NCI-H2081 treated with DMSO at 0.1 percent for 48 hours (cell line): ENCODE measurements at places on chromosomes 16 and 17.

DNA sequence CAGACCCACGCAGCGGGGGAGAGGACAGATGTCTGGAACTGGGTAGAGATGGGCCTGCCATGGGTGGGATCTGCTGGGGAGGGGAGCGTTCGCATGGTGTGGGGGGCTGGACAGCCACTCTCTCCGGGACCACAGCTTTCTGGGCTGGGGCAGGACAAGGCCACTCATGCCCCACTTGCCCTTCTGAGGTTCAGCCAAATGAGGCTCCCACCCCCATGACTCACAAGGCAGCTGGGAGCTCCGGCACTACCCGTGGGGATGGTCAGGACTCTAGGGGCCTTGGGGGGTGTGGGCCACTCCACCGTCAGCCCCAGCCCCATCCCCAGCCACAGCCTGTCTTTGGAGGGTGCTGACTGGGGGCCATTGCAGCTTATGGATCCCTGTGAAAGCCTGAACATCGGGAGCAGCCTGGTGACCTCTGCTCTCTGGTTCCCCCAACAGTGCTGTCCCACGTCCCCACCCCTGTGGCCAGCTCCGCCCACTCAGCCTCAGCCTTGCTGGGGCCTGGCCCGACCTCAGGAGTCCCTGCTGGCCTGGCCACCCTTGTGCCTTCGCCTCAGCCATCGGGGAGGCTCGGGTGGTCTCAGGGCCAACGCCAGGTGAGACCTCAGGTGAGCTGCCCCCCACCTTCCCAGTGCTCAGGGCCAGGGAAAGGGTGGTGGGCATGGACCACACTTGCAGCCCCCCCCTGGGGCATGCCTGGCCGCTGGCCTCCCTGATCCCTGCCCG lies 4.7 kb upstream of the CDH15 start:
- no peak for DNase-seq

DNA sequence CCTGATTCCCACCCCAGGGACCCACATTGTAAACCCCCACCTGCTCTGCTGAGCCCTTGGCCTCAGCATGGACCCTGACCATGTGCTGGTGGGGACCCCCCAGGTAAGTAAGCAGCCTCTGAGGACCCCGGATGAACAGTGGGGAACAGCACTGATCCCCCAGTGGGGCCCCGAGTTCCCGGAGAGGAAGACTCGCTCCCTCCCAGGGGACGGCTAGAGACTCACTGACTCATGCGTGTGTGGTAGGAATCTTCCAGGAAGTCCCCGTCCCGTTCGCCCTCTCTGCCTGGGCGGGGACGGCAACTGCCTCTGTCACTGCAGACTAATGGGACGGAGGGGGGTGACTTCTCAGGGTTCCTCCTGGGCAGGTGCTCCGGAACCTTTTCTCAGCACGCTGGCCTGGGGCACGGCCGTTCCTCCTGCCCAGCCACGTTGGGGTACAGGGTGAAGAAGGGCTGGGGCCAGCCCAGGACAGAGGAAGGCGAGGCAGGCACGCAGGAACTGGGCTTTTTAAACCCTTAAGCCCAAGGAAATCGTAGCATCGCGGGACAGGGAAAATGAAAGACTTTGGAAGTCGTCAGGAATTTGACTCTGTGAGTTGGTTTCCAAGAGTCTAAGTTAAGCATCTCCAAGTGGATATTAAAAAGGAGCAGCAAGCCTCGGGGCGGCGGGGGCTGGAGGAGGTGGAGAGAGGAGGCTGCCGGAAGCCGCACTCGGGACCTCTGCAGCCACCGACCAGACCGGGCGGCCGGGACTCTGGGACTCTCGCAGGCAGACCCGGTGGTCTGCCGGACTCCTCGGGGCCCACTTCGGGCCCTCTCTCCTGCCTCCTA lies 178.7 kb downstream of the SEC14L1 start:
- no peak for DNase-seq

GRCh38 chr16:87584271-87584670 lies 18.0 kb upstream of the JPH3 start:
- no peak for DNase-seq

DNA sequence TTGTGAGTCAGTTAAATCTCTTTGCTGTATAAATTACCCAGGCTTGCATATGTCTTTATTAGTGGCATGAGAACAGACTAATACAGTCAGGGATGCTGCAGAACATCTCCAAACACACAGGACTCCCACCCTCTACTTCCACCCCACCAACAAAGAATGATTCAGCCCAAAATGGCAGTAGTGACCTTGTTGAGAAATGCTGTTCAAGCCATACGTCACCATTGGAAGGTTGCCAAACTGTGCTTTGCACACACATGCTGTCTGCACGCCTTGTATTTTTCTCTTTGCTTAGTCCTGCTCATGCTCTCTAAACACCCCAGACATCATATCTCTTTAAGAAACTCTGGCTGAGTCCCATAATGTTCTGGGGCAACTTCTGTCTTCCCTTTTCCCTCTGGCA lies 589.6 kb downstream of the WWOX start:
- no peak for DNase-seq

DNA sequence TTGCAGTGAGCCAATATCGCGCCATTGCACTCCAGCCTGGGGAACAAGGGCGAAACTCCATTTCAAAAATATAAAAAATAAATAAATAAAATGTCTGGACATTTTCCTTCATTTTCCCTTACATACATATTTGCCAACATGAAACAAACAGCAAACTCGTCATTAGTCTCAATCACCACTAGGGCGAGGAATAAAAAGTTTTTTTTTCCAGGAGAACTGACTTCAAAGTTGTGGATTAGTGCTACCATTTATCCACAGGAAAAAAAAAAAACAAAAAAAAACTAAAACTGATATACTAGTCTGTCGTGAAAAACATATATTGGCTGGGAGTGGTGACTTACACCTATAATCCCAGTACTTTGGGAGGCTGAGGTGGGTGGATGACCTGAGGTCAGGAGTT lies 77.0 kb upstream of the MTMR4 start:
- DNase-seq = no peak

DNA sequence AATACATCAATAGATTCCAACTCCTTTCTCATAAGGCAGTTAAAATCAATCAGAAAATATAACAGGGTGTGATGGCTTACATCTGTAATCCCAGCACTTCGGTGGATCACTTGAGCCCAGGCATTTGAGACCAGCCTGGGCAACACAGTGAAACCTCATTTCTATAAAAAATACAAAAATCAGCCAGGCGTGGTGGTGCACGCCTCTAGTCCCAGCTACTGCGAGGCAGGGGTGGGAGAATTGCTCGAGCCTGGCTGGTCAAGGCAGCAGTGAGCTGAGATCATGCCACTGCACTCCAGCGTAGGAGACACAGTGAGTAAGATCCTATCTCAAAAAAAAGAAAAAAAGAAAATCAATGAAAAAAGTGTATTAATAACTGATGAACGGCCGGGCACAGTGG lies 258.6 kb downstream of the NTN1 start:
- no peak for DNase-seq

DNA sequence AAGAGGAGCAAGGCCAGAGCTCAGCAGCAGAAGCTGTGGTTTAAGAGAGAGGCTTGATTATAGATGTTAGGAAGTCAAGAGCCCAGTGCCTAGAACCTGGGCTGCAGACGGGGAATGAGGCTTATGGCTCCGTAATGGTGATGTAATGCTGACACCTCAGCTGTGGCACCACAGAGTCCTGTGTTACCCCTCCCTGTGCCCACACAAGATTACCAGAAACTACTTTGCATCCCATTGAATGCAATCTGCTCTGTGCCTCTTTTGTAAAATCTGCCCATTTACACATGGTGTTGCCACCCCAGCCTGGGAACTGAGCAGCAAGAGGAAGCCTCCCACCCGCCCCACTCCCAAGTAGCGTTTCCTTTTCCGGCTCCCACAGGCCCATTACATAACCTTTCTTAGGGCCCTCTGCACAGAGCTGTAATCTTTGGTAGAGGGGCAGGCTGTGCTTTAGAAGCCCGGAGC lies 57.0 kb downstream of the PITPNC1 start:
- DNase-seq = no peak

GRCh38 chr17:82434216-82434565 lies 15.8 kb upstream of the OGFOD3 start:
- DNase-seq = no peak

- no peak for DNase-seq
Measured at GRCh38 chr16:66521951-66522771, 27.8 kb downstream of the TK2 start.

GRCh38 chr16:80123189-80123588 lies 417.6 kb upstream of the DYNLRB2 start:
- no peak for DNase-seq

- no peak for DNase-seq
Measured at GRCh38 chr17:73623818-73624217, 20.4 kb downstream of the SDK2 start.

- DNase-seq = no peak
Measured at GRCh38 chr17:63066158-63066813, 100.3 kb downstream of the TANC2 start.

- no peak for DNase-seq
Measured at GRCh38 chr17:4740025-4740351, 260 bp upstream of the CXCL16 start.

- DNase-seq = no peak
Measured at GRCh38 chr17:55625521-55625920, 97.1 kb downstream of the TMEM100 start.

- no peak for DNase-seq
Measured at GRCh38 chr16:66894055-66894454, 13.7 kb downstream of the PDP2 start.

GRCh38 chr16:88047462-88047861 lies 96.2 kb downstream of the BANP start:
- DNase-seq = no peak

DNA sequence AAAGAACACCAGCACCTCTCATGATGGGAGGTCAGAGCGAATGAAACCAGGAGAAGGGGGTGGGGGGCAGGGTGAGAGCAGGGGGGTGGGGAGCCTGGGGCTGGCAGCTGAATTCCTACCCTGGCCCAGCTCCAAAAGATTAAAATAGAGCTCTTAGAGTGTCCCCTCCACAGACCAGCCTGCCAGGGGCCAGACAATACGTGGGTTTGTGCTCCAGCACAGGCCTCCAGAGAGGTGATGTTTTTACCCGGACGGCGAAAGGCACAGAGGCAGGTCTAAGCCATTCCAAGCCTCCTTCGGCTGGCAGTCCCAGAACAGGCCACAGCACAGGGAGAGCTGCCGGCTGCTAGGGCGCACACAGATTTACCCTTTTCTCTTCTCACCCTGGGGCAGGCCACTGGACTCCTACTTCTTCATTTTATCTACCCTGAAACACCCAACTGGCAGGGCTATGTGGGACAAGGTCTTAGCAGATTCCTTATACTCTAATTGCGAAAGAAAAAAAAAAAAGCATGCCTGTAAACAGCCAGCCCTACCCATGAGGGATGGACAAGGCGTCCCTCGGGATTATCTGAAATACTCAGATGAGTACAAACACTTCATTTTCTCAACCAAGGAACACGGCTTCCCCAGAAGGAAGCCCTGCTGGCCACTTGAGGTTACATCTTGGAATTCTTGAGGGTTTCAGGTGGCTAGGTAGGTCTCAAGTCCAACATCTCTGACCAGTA lies 71.9 kb upstream of the NOG start:
- DNase-seq = no peak

GRCh38 chr17:40345161-40345993 lies 19.2 kb downstream of the GJD3 start:
- no peak for DNase-seq

GRCh38 chr16:67392301-67393059 lies 818 bp downstream of the TPPP3 start:
- DNase-seq = no peak

GRCh38 chr16:61362585-61362984 lies 673.7 kb downstream of the CDH8 start:
- DNase-seq = no peak

DNA sequence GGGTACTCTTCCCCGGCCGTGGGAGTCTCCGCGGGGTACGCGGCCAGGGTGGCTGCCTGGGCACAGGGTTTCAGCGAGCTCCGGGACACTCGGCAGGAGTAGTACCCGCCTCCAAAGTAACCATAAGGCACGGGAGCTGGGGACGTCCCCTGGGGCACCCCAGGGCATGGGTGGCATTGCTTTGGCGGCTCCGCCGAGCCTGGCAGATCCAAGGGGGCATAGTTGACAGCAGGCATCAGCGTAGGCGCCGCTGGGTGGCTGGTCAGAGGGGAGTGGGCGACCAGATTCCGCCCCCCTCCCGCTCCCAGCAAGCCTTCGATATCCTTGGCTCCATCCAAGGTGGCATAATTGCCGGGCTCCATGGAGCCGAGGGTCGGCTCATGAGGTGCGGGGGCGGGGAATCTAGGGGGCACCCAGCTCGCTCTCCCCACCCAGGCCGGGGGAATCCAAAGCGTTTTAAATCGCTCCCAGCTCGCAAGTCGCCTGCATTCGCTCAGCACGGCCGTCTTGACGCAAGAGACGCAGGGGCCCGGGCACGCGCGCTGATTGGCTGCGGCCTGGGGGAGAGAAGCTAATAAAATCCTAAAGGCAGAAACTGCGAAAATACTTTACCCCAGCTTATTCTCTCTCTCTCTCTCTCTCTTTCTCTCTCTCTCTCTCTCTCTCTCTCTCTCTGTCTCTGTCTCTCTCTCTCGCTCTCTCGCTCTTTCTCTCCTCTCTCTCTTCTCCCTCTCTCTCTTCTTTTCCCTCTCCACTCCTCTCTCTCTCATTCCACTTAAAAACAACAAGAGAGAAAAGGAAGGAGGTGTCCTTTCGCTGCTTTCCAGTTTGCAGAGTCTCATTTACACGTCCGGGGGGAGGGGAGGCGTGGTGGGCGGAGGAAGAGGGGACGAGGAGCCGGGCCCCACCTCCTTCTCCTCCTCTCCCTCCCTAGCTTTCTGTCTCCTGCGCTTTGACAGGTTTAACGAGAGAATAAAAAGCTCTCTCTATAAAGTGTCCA lies at the start of gene HOXB13:
Gene HOXB13, minus strand, starts transcription at position 519 of the 1,000 bp plus-strand sequence. Its CDS starts 157 bp downstream, at position 362.
- no peak for DNase-seq

GRCh38 chr16:17578981-17579874 lies 108.5 kb upstream of the XYLT1 start:
- DNase-seq = no peak

DNA sequence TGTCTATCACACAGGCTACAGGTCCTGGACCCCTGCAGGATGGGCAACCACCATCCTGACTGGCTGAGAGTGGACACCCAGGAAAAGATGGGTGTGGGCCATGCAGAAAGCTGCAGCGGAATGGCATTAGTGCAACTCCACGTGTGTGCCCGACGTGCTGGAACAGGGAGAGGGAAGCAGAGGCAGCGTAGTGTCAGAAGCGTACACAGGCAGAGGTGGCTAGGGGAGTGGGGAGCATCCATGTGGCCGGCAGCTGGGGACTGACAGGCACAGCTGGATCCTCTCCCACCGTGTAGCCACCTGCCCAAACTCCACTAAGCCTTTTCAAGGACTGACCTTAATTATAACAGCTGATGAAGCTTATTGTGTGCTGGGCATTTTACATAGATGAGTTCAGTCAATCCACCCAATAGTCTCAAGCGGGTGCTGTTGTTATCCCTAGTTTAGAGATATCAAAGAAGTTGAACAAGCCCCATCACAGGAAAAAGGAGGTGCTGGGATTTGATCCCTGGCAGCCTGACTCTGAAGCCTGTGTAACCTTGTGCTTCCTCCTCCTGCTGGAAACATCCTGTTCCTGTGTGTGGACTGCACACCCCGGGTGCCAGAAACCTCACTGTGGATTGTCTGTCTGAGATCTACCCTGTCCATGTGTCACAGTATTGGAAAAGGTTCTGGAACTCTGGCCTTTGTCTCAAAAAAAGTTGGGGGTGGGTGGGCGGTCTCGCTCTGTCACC lies 114.0 kb downstream of the PRKCA start:
- DNase-seq = no peak
